Suppressor macrophage treated with lipopolysaccharide for 1 hour (primary cell): ENCODE measurements at places on chromosomes 2 and 18.

DNA sequence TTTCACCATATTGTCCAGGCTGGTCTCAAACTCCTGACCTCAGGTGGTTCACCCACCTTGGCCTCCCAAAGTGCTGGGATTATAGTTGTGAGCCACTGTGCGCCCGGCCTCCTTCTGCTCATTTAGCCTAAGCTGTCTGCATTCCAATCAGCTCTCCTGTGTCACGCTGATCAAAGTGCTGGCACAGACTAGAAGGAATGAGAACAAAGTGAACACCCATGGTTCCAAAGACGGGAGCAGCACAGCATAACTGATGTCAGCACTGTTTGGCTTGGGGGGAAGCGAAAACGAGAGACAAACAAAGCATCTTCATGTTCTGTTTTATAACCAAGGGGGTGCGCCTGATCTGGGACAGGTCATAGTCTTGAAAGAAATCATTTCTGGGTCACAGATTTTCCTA, 43.3 kb downstream of the DIPK1C start:
- DNase-seq, result no peak

- DNase-seq, result no peak
Observed at GRCh38 chr2:105437708-105438103, 38.9 kb upstream of the FHL2 start.

DNA sequence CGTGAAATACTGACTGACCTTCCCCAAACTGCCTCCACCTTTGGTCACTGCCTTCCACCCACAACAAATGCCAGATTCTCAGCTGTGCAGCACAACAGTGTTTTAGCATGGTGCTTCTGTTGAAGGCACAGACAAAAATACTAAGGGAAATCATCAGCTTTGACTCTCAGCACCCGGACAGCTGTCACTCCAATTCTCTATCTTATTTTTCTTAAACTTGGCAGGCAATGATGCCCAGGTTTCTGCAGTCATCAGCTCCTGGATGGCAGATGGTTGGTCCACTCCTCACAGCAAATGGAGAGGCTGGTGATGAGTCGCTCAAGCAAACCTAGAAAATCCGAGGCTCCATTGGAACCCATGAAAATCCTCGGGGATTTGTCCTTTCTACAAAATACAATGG, 2.9 kb upstream of the FAM124B start:
- DNase-seq, result no peak

GRCh38 chr2:43158259-43158880, 68.0 kb downstream of the ZFP36L2 start:
- DNase-seq, result peak; percentile 88

GRCh38 chr2:52929412-52929811, 838.2 kb upstream of the CHAC2 start:
- DNase-seq, result no peak

- peak; percentile 21 for DNase-seq
Observed at GRCh38 chr2:65256054-65256453, 28.4 kb downstream of the ACTR2 start.

DNA sequence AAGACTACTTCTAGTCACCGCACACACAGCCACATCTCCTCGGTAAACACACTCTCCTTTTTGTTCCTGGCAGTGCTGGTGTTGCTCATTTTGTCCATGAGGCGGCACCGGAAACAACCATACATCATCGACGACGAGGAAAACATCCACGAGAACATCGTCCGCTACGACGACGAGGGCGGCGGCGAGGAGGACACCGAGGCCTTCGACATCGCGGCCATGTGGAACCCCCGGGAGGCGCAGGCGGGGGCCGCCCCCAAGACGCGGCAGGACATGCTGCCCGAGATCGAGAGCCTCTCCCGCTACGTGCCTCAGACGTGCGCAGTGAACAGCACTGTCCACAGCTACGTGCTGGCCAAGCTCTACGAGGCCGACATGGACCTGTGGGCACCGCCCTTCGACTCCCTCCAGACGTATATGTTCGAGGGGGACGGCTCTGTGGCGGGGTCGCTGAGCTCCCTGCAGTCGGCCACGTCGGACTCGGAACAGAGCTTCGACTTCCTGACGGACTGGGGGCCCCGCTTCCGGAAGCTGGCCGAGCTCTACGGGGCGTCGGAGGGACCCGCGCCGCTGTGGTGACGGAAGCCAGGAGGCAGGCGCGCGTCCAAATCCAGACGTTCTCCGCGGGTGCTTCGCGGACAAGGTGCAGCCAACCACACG, 221.0 kb downstream of the CDH20 start:
- peak; percentile 15 for DNase-seq

DNA sequence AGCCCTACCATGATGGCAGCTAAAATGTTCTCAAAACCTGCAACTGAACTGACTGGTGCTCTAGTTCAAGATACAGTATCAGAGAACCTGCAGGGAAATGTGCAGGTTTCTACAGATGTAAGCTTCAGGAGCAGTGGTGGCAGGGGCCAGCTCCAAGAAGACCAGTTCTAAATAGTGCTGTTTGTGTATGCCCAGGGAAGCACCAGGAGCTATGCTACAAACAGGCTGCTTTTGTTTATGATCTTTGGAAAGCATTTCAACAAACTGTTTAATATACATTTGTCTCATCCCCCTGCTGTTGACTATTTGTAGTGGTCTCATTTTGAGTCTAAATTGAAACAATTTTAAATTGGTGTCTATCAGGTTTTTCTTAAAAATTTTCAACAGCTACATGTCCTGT, 20.7 kb downstream of the FZD5 start:
- DNase-seq, result no peak

DNA sequence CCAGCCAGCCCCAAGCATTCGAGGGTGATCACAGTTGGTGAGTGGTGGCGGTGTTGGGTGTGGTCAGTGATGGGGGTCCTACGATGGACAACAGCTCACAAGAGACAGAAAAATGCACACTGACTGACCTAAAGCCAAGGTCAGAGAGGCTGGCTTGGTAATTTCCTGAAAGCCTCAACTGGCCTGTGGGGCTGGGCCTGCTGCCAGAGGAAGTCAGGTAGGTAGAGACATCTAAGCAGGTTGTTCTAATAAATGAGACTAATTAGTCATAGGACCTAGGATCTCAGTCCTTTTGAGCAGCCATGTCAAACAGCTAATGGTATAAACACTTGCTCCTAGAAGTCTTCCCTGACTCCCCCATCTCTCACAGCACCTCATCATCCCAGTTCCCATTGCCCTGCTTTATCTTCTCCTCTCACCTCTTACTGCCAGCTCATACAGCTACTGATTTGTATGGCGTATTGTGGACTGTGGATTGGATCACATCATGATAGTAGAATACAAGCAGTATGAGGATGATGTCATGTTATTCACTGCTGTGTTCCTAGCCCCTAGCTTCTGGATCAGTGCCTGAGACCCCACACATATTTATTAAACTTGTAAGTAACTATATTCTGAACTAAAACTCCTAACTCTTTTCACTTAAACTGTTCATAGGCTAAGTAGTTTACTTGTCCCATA, 262.9 kb upstream of the KLHL29 start:
- DNase-seq, result no peak

DNA sequence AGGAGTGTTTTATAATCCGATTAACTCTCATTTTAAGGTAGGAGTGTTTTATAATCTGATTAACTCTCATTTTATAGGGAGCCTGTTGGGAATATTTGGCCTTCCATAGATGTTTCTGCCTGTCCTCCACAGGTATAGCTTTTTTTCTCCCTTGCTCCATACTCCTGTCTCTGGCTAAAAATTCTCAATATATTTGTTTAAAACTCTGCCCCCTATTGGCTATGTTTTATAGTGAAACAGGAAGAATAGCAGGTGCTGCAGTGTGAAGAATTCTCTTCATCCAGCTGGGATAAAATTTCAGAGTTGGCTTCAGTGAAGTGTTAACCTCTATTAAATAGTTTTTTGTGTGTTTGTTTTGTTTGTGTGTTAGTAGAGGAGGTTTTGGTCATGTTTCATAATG, 1046.0 kb upstream of the TMEFF2 start:
- peak; percentile 13 for DNase-seq

DNA sequence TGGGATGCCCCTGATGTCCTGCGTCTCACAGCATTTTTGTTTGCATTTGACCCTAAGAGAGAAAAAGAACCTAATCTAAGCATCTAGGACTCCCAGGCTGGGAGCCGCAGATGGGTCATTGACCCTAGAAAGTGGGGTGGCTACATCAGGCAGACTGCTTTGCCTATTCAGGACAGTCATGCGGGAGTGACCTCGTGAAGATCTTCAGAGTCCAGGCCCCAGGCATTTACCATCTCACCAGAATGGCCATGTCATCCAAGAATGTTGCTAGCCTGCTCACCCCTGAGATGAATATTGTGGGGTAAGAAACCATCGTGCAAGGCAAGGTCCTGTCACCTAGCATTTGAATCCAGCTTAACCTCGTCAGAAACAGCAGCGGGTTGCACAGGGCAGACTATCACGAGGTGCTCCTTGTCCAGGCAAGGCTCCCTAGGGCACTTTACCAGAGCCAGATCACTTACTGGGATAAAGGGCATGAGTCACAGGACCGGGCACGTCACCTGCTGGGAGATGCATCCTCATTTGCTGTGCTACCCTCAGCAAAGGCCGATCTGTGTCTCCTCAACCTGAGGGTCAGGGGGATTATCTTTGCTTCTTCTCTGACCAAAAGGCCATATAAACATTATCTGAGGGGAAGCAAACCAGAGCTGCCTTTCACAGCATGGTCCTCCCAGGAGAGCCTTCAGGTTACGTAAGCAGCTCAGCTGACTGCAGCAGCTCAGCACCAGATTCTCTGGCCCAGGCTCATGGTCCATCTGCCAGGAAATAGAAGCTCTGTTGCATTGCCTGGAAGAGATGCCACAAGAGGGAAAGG, 162.3 kb downstream of the ACKR3 start:
- no peak for DNase-seq

GRCh38 chr2:189751080-189751658, 11.4 kb downstream of the OSGEPL1 start:
- DNase-seq, result peak; percentile 56

- DNase-seq, result no peak
Observed at GRCh38 chr2:12642859-12643258, 73.9 kb upstream of the TRIB2 start.

DNA sequence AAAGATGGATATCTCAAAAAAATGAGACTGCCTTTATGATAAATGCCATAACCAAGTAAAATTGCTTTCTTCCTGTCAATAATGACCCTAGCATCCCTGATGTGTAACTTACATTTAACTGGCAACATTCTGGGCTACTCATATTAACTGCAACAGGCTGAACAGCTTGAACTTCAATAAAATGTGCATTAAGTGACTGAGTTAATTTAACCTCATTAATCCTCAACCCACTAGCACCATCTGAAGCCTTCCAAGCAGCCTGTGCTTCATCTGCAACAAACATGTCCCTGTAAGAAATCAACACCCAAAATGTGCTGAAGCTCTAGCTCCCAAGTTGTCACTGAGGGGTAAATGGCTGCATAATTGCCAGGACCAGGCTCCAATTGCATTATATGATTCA, 296.2 kb upstream of the ZC3H15 start:
- no peak for DNase-seq

DNA sequence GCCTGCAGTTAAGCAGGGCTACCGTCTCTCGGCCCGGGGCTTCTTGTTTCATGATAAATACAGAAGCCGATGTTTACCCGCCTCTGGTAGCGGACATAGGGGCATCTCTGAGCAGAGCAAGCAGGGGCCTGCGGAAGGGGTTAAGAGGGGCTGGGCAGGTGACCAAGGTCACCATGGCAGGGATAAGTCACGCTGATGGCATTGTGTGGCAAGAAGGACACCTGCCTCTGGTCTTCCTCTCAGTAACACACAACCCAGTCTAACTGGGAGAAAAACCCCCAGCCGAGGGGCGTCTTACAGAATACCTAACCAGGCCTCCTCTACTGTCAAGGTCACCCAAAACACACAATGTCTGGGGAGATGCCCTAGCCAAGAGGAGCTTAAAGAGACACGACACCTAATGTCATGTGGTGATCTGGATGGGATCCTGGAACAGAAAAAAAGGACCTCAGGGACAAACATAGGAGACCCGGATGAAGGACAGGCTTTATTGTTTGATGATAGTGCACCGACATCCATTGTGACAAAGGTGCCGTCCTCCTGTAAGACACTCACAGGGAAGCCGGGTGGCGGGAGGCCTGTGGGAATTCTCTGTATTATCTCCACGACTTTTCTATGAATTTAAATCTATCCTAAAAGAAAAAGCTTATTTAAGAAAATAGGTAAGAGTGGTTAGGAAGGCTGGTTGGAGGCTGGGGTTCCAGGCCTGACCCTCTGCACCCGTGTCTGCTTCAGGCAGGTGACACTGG, 24.8 kb downstream of the SH3BP4 start:
- DNase-seq, result no peak

DNA sequence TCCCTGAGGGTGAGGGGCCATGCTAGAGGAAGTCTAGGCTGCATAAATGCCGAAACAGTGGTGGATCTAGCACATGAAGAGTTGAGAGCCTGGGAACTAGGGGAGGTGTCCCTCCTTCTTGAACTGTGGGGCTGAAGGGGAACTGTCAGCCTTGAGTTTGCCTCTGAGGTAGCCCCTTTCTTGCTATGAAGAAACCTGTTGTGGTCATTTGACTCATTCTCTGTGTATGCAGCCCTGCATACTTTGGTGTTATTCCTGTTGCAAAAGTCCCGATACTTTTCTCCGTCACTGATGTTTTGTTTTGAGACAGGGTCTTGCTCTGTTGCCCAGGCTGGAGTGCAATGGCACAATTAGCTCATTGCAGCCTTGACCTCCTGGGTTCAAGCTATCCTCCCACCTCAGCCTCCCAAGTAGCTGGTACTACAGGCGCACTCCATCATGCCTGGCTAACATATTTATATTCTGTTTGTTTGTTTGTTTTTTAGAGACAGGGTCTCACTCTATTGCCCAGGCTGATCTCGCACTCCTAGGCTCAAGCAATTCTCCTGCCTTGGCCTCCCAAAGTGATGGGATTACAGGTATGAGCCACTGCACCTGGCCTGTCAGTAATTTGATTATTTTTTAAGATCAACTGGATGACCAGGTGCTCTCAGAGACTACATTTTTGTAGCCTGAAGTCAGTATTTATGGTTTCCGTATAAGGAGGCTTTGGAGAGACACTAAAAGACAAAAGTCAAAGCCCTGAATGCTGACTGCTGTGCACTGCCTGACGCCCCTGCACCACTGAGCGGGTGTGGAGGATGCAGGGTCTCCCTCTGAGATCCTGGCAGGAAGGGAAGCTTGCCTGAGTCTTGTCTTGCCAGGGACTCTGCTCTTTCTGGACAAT, 126.0 kb upstream of the MSH6 start:
- no peak for DNase-seq

DNA sequence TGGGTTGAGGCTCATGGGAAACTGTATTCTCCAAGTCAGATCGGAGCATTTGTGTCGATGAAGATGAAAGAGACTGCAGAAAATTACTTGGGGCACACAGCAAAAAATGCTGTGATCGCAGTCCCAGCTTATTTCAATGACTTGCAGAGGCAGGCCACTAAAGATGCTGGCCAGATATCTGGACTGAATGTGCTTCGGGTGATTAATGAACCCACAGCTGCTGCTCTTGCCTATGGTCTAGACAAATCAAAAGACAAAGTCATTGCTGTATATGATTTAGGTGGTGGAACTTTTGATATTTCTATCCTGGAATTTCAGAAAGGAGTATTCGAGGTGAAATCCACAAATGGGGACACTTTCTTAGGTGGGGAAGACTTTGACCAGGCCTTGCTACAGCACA, 336.6 kb downstream of the PAX3 start:
- no peak for DNase-seq

GRCh38 chr2:159769147-159769546, 28.9 kb downstream of the CD302 start:
- DNase-seq, result no peak
